GM12864 (cell line): ENCODE measurements at places on chromosomes 6 and 20.

- no peak for DNase-seq
Measured at GRCh38 chr6:135902756-135903331, 51.3 kb downstream of the PDE7B start.

GRCh38 chr6:170269846-170270541, 20.9 kb downstream of the DLL1 start:
- DNase-seq, result no peak

- DNase-seq, result peak; percentile 71
Measured at GRCh38 chr6:45709781-45710220, 305.9 kb downstream of the CLIC5 start.

- DNase-seq, result no peak
Measured at GRCh38 chr20:6269168-6269873, 146.5 kb upstream of the FERMT1 start.

- DNase-seq, result no peak
Measured at GRCh38 chr20:63911176-63911575, 16.2 kb downstream of the DNAJC5 start.

GRCh38 chr6:85047818-85048217, 283.4 kb upstream of the TBX18 start:
- no peak for DNase-seq

DNA sequence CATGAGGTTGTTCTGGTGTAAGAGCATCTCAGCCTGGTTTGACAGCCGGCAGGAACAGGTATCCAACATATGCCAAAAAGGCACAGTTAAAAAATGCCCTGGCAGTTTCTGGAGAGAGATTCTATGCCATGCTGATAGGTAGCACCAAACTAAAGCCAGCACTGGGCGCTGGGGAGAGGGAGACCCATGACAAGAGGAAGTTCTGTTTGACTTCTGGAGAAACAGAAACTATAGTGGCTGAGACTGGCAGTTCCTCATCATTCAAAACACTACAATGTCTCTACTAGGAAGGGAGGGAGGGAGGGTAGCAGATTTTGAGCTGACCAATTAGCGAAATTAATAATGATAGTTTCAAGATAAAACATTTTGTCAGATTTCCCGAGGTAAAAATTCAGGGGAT, 174.1 kb downstream of the ADAT2 start:
- DNase-seq, result peak; percentile 40

DNA sequence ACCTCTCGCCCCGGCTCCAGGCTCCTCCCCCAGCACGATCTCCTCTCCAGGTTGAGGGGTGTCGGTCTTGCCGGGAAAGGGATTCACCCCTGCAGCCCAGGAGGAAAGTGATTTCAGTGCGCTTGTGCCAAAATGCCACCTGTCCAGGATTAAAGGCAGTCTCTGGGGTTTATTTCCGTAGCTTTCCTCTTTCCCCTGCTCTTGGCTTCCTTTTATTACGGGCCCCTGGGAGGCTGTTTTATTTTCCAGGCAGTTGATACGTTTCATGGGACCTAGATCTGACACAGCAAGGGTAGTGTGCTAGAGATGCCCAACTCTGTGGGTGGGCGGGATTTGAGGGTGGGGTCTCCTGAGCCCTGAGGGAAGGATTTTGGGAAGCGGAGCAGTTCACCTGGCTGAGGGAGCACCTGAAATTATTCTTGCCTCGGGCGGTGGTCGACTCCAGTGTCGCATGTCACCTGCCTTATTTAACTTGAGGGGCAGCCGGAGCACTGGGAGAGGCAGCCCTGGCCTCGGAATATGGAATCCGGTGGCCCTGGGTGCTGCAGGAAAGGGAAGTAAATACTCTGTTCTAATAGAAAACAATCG, 9.5 kb upstream of the NKX2-2 start:
- no peak for DNase-seq

DNA sequence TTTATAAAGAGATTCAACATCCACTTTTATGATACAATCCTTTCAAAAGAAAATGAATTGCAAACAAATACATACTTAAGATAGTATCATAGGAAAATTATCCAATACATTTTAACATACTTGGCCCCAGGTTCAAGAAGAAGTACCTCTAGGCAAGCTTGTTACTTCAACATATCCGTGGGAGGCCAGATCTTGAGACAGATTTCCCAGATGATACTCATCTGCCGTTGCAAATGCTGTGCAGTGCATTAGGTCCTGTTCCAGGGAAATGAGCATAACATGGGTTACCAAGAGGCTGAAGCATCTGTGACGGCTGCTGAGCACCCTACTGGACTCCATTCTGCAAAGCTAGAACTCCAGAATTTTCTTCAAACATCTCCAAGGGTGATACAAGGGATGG, 15.6 kb downstream of the RMND1 start:
- no peak for DNase-seq

GRCh38 chr6:39004801-39005200, 43.8 kb upstream of the GLP1R start:
- no peak for DNase-seq

GRCh38 chr20:24118034-24118433, 129.5 kb upstream of the GGTLC1 start:
- DNase-seq, result no peak

- no peak for DNase-seq
Measured at GRCh38 chr6:149363154-149363553, 36.9 kb upstream of the SUMO4 start.

GRCh38 chr20:14375416-14375985, 38.1 kb upstream of the FLRT3 start:
- no peak for DNase-seq

DNA sequence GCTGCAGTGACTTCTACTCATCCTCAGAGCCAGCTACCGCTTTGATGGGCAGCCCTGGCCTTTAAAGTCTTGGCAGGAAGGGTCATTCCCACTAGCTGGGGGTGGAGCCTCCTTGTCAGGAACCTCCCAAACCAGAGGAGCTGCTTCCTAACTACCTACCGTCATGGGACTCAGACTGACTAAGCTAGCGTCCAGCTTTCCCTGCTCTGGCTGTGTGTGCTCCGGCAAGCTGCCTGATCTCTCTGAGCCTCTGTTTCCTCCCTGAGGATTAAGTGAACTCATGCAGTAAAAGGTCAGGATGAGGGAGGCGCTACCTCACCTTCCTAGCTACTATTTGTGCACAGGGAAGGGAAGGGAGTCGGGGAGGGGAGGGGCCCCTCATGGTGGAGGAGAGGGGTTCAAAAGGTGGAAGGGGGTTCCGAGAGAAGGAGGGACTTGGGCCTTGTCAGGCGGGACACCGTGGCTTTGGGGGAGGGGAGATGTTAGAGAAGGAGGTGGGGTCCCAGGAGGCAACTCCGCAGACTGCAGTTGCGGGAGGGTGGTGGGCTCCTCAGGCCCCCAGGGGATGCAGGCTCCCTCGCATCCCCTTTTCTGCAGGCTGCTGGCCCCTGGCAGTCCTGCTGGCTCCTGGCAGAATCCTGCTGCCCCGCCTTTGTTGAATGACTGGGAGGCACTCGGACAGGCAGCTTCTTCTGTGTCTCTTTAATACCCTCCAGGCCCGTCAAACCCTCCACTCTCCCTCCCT, 9.8 kb downstream of the DUSP15 start:
- no peak for DNase-seq
